ENCODE measurements at places on chromosomes 5 and 9. TPM values are rescaled to one million over a fixed set of nuclear protein-coding genes. Genes with fewer than 3 reads are reported as not detected.

GRCh38 chr9:115689331-115689730, 464.3 kb upstream of the PAPPA start:
- no peaks in the 10 kb centered on the region for H3K27me3 ChIP-seq
- DNase-seq, result no peak
- H3K36me3 ChIP-seq, result no peaks in the 10 kb centered on the region
- no peak overlapping the region for H3K4me3 ChIP-seq
- no peaks in the 10 kb centered on the region for H3K4me1 ChIP-seq
- H3K27ac ChIP-seq, result no peak overlapping the region

DNA sequence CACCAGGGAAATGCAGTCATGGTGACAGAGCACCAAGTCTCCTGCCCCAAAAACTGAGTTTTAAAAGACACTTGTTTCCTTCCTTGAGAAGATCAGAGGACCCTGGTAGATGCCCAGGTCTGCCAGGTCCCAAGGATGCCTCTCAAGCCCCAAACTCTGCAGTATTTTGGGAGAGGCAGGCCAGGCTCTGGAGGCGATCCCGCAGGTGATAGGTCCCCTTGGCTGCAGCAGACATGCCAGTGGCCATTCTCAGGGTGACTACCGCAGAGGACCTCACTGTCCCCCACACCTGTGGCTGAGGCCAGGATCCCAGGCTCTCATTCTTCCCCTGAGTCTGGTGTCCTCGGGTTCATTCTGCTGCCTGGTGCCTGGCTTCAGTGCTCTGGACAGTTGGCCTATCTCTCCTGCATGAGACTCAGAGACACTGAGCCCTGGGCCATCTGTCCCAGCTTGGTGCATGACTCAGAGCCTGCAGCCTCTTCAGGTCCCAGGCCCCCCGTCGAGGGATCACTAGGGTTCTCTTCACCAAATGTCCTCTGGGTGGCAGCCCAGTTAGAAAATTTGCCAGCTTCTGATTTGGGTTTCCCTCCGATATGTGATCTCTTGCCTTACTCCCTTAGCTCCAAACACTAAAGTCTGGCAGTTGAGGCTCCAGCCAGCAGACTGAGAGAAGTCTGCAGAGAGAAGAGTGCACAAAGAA, 59.7 kb upstream of the GARNL3 start:
- no peak overlapping the region for H3K4me3 ChIP-seq
- H3K27me3 ChIP-seq, result no peaks in the 10 kb centered on the region
- no peak for DNase-seq
- H3K27ac ChIP-seq, result no peak overlapping the region
- H3K4me1 ChIP-seq, result no peaks in the 10 kb centered on the region
- H3K36me3 ChIP-seq, result no peaks in the 10 kb centered on the region

GRCh38 chr5:125481506-125482465, 735.3 kb upstream of the ZNF608 start:
- DNase-seq, result no peak
- H3K4me1 ChIP-seq, result no peaks in the 10 kb centered on the region
- H3K36me3 ChIP-seq, result no peaks in the 10 kb centered on the region
- H3K27me3 ChIP-seq, result no peaks in the 10 kb centered on the region
- no peak overlapping the region for H3K27ac ChIP-seq

DNA sequence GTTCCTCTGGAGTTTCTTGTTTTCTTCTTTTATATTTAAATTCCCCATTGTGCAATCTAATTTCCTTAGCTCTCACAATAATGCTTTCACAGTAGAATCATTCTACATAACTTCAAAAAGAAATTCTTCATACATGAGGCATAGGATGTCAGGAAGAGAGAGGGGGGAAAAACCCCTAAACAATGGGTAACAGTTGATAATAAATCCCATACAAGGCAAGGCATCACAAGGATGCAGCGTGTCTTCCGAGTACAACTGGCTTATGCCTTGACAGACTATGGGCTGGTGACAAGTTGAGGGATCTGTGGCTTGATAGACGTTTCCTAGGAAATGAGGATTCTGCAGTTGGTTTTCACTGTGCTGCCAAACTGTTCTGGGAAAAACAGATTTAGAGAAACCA, 247.4 kb downstream of the ARL15 start:
- no peaks in the 10 kb centered on the region for H3K4me1 ChIP-seq
- H3K27me3 ChIP-seq, result no peaks in the 10 kb centered on the region
- no peaks in the 10 kb centered on the region for H3K36me3 ChIP-seq
- no peak for DNase-seq
- no peak overlapping the region for H3K4me3 ChIP-seq
- H3K27ac ChIP-seq, result no peak overlapping the region

- H3K27me3 ChIP-seq, result no peaks in the 10 kb centered on the region
- DNase-seq, result no peak
- H3K36me3 ChIP-seq, result no peaks in the 10 kb centered on the region
- peaks cover 15% of the 10 kb centered on the region for H3K4me1 ChIP-seq
Measured at GRCh38 chr9:94740145-94740840, 13.8 kb downstream of the AOPEP start.

DNA sequence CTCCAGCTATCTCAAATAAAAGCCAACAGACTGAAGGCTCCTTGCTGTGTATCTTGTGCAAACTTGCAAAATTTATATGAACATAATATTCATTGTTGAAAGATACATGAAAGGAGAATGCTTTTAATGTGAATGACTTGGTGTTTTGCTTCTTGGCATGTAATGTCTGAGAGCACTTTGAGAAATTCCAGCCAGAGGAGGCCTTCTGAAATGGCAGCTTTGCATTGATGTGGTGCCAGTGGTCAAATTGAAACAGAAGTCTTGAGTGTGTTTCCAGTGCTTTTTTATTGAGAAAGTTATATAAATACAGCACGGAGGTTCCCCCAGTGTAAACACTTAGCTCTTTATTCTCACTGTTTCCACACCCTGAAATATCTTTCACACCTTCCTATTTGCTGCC, 182.1 kb downstream of the ADCY2 start:
- H3K4me1 ChIP-seq, result no peaks in the 10 kb centered on the region
- no peaks in the 10 kb centered on the region for H3K27me3 ChIP-seq
- H3K4me3 ChIP-seq, result no peak overlapping the region
- H3K27ac ChIP-seq, result no peak overlapping the region
- no peak for DNase-seq

DNA sequence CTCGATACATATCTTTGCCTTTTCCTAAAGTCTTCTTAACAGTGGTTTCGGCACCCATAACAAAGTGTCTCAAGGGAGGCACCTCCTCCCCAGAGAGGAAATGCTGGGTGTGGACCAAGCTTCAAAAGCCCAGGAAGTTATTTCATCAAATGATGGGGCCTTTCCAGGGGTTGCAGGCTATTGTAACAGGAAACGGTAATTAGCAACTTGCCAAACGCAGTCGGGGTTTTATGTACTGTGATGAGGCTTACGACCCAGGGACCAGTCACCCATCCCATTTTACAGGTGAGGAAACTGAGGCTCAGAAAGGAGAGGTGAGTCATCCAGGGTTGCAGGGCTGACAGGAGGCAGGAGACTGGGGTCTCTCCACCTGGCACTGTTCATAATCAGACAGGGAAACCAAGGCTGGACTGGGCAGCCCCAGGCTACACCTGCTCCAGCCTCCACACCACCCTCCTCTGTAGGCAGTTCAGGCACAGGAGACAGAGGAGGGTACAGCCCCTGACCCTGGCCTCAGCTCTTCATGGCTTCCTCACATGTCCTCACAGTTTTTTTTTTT, 30.0 kb upstream of the SUSD3 start:
- no peaks in the 10 kb centered on the region for H3K27me3 ChIP-seq
- no peaks in the 10 kb centered on the region for H3K36me3 ChIP-seq
- H3K4me1 ChIP-seq, result no peaks in the 10 kb centered on the region
- DNase-seq, result no peak

DNA sequence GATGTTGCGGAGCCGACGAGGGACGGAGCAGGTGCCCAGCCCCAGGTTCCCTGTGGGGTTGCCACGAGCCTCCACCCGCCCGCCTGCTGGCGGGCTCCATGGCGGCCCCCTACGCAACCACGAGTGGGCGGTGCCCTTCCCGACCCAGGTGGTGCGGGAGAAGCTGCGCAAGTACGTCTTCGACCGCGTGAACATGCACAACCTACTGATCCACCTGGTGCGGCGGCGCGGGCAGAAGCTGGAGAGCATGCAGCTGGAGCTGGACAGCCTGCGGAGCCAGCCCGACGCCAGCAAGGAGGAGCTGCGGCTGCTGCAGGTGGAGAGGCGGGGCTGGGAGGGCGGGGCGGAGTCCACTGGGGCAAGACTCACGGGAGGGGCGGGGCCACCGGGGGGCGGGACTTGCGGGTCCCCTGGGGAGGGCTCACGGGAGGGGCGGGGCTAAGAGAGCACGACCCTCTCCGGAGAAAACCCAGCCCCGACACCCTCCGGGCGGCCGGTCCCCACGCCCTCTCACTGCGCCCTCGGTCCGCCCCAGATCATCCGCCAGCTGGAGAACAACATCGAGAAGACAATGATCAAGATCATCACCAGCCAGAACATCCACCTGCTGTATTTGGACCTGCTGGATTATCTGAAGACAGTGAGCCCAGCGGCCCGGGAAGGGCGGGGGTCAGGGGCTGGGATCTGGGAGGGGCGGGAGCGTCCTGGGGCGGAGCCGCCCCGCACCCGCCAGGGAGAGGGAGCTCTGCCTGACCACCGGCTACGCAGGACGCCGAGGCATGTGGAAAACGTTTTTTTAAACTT, 3.9 kb downstream of the CCDC183 start:
- H3K4me1 ChIP-seq, result peaks cover 23% of the 10 kb centered on the region
- no peaks in the 10 kb centered on the region for H3K36me3 ChIP-seq
- H3K4me3 ChIP-seq, result peak overlapping the region; percentile 39
- no peak overlapping the region for H3K27ac ChIP-seq
- no peaks in the 10 kb centered on the region for H3K27me3 ChIP-seq
- peak; percentile 95 for DNase-seq

DNA sequence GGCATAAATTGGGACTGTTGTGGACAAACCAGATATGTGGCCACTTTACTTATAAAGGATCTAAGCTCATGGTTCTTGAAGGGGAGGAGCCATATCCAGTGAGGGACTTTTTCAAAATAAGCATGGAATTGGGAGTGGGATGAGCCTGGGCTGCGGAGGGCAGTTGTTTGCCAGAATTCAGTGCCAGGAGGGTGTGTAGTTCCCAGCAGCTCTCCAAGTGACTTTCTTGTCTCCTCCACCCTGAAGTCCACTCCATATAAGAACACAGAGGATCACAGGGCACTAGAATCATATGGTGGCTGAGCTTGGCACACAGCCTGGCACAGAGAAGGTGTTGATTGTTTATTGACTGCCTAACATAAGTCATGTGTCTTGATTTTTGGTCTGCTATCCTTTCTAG, 121.1 kb downstream of the CAVIN4 start:
- no peaks in the 10 kb centered on the region for H3K36me3 ChIP-seq
- no peaks in the 10 kb centered on the region for H3K4me1 ChIP-seq
- DNase-seq, result no peak
- H3K27ac ChIP-seq, result no peak overlapping the region
- H3K27me3 ChIP-seq, result no peaks in the 10 kb centered on the region
- H3K4me3 ChIP-seq, result no peak overlapping the region

DNA sequence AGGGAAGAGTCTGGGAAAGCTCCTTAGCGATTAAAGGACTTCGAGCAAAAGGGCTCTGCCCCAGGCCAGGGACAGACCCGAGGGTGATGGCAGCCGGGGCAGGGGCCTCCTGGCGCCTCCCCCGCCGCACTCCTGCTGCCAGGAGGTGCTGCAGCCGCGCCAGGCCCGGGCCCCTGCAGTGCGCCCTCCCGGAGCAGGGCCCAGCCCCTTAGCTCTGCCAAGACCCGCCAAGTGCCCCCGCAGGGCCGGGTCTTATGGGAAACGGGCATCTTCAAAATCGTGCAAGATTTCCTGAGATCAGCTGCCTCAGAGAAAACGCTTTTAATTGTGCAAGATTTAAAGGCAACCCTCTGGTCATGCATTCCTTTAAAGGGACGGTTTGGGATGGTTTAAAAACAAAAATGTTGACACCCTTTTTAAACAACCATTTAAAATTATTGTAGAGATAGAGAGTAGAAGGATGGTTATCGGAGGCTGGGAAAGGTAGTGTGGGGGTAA, 52.4 kb downstream of the CDC14B start:
- peak overlapping the region; percentile 93 for H3K27ac ChIP-seq
- no peaks in the 10 kb centered on the region for H3K4me1 ChIP-seq
- no peaks in the 10 kb centered on the region for H3K36me3 ChIP-seq
- peak overlapping the region; percentile 68 for H3K4me3 ChIP-seq

GRCh38 chr5:145805819-145806218, 29.3 kb downstream of the PRELID2 start:
- H3K4me3 ChIP-seq, result no peak overlapping the region
- no peak overlapping the region for H3K27ac ChIP-seq
- DNase-seq, result no peak
- no peaks in the 10 kb centered on the region for H3K4me1 ChIP-seq
- no peaks in the 10 kb centered on the region for H3K27me3 ChIP-seq

DNA sequence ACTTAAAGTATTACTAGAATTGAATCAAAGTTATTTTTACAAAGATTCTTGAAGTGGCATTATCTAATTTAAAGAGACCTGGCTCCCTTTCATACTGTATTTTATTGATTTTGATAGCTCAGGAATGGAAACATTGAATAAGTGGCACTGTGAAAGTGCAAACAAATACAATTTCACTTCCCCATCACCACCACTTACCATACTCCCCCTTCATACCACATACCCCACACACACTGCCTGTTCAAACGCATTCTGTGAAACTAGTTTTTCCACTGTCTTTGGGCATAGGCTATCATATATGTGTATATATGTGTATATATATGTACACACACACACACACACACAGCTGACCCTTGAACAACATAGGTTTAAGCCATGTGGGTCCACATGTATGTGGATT, 62.1 kb upstream of the ATG10 start:
- no peaks in the 10 kb centered on the region for H3K4me1 ChIP-seq
- H3K27me3 ChIP-seq, result no peaks in the 10 kb centered on the region
- DNase-seq, result no peak
- no peak overlapping the region for H3K4me3 ChIP-seq
- no peaks in the 10 kb centered on the region for H3K36me3 ChIP-seq
- no peak overlapping the region for H3K27ac ChIP-seq

DNA sequence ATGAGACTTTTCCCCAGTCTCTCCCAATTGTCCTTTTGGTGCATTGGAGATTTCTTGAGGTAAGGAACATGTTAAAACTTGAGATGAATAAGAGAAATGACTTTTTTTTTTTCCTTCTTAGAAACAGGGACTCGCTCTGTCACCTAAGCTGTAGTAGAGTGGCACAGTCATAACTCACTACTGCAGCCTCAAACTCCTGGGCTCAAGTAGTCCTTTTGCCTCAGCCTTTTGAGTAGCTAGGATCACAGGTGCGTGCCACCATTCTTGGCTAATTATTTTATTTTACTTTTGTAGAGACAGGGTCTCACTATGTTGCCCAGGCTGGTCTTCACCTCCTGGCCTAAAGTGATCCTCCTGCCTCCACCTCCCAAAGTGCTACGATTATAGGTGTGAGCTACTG, 25.9 kb downstream of the CDC42SE2 start:
- no peak overlapping the region for H3K4me3 ChIP-seq
- H3K27me3 ChIP-seq, result no peaks in the 10 kb centered on the region
- no peak for DNase-seq
- no peaks in the 10 kb centered on the region for H3K36me3 ChIP-seq

Gene ZNF622
- total RNA-seq, result 13.4 TPM

Gene TRPM6
- not detected for total RNA-seq

Gene DPP7
- 62.2 TPM for total RNA-seq

Data from right lobe of liver (tissue), 6 donors.